ENCODE measurements at places on chromosomes 12 and 14.
A peak's percentile ranks its signal among the peaks of the same experiment; 100 is the strongest.

- DNase-seq: no peak
Measured at GRCh38 chr12:48286665-48287064, 64.1 kb downstream of the ZNF641 start.

GRCh38 chr12:2194060-2194459, 141.3 kb downstream of the CACNA1C start:
- no peak for DNase-seq

GRCh38 chr14:55752580-55753390, 172.8 kb downstream of the KTN1 start:
- DNase-seq: no peak

GRCh38 chr12:116839287-116839830, 41.9 kb downstream of the HRK start:
- DNase-seq: no peak

- no peak for DNase-seq
Measured at GRCh38 chr12:85280984-85281630, 1.1 kb downstream of the ALX1 start.

GRCh38 chr12:20154052-20154451, 214.3 kb upstream of the PDE3A start:
- DNase-seq: no peak

DNA sequence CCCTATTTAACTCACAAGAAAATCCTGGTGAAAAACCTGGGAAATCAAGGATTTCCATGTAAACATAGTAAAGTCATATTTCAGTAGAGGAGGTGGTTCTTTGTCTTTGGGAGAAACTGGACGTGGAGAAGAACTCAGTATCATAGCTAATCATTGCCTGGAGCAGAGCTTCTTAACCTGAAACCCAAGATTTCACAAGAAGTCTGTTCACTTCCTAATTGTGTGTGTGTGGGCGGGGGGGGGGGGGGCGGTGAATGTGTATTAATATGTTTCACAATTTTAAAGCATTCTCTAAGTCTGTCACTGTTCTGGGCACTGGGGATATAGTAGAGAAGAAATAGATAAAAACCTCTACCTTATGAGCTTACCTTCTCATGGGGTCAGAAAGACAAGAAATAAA, 96.7 kb upstream of the PPP4R3A start:
- DNase-seq: no peak

- no peak for DNase-seq
Measured at GRCh38 chr12:118035190-118036041, 18.9 kb downstream of the RFC5 start.

DNA sequence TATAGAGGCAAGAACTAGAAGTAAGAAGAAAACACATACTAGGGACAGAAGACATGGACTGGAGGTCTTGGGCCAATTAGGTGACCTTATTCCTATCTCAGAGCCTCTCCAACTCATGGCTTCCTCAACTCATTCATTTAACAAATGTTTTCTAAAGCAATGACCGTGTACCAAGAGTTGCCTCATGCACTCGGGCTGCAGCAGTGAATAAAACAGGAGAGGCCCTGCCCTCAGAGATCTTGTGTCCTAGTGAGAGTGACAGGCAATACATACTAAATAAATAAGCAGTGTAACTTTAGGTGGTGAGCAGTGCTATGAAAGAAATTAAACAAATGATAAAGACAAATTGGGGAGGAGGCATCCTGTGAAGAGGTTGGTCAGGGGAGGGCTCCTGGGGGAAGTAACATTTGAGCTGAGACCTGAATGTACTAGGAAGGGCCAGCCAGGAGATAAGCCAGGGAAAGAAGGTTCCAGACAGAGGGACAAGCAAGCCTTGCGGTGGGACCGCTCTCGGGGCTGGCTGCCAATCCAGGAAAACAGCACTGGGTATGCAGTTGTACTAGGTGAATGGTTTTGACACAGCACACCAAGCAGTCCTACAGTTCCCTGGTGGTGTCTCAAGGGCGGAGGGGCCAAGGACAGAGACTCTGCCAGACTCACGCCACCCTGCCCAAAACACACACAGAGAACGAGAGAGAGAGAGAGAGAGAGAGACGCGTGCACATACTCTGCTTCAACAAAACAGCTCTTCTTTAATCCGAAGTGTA, 1.3 kb downstream of the NINJ2 start:
- DNase-seq: no peak

GRCh38 chr12:121005346-121005815, 10.9 kb downstream of the C12orf43 start:
- peak; percentile 28 for DNase-seq

DNA sequence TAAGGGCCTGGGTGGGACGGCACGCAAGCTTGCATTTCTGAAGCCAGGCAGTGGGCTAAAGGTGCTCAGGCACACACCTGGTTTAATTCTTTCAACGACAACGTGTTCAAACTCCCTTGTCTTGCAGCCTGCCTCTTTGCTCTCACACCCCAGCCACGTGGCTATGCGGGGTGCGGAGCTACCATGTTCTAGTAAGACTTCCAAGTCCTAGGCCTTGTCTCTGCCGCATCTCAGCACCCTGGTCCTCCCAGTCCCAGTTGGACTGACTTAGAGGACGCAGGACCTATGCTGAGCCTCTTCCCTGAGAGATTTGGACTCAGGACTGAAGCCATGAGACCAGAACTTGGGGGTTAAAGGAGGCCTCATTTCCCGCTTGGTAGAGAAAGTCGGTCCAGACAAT, 62.2 kb downstream of the CLMN start:
- no peak for DNase-seq

Measured in stimulated activated naive CD4-positive, alpha-beta T cell treated with Interleukin-2 at 50 U/mL for 16 hours (primary cell).